GM18507 (cell line): ENCODE measurements at places on chromosomes 3 and 15.

DNA sequence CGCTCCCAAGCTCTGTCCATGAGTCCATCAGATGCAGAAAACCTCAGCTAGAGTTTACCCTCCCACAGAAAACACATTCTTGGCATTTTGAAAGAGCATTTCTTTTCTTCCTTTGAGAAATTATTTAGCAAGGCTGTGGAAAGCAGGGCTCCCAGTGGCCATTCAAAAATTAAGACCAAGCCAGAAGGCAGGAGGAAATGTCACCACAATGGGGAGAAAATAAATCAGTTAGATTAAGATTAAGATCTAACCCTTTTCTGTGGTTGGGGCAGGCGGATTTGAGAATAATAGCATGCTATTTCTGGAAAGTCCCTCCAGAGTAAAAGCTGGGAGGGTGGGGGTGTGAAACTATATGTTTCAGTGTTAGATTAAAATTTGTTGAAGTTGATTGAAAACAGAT, 20.2 kb downstream of the LRIG1 start:
- DNase-seq = no peak

DNA sequence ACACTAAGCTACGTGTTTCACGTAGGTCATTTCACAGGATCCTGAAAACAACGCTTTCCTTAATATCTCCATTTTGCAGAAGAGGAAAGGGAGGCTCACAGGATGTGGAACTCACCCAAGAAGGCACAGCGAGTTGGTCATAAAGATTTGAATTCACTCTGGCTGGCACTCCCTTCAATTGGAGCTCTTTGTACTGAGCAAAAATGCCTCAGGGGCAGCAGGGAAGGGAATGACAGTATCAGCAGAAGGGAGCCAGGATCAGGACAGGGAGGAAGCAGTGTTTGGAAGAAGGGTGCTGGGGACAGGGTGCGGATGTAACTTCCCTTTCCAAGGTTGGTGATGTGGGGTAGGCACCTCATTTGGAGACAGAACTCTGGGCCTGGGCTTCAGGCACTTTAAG, 1.1 kb upstream of the ST6GAL1 start:
- DNase-seq = no peak

- DNase-seq = no peak
These were observed 466.4 kb upstream of the IL12A start for GRCh38 chr3:159522276-159522675.

GRCh38 chr3:148682997-148683396, 14.7 kb upstream of the AGTR1 start:
- DNase-seq = no peak

GRCh38 chr3:72068621-72069020, 283.7 kb upstream of the PROK2 start:
- DNase-seq = no peak

DNA sequence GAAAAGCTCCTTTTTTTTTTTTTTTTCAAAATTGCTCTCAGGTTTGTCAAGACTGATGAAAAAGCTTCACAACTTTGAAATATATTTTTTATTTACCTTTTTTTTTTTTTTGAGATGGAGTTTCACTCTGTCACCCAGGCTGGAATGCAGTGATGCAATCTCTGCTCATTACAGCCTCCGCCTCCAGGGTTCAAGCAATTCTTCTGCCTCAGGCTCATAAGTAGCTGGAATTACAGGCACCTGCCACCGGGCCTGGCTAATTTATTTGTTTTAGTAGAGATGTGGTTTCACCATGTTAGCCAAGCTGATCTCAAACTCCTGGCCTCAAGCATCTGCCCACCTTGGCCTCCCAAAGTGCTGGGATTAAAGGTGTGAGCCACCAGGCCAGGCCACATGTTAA, 1515.0 kb downstream of the OTOL1 start:
- no peak for DNase-seq

GRCh38 chr3:71958533-71958932, 173.6 kb upstream of the PROK2 start:
- DNase-seq = no peak

DNA sequence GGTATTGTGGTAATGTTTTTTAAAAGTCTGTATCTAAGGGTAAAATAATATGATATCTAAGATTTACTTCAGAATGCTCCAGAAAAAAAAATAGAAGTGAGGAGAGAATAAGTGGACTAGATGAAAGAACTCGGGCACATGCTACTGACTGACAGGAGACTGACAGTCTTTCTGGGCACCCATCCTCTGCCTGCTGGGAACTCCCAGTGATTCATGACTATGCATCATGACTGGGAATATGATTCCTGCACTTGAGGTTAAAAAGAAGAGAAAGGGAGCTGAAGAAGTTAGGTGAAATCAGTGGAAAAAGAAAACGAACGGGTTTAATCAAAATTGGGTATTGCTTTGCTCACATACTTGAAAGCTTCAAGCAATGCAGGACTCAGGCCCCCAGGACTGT, 35.7 kb upstream of the SPSB4 start:
- no peak for DNase-seq

DNA sequence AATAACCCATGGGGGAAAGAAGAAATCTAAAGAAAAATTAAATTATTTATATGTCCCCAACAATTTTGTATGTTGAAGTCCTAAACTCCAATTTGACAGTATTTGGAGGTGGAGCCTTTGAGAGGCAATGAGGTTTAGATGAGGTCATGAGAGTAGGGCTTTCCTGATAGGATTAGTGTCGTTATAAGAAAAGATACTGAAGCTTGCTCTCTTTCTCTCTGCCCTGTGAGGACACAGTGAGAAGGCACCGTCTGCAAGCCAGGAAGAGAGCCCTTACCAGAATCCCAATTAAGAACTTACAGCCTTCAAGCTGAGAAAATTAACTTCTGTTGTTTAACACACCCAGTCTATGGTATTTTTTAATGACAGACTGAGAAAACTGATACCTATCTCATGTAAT, 16.1 kb upstream of the OR5AC2 start:
- DNase-seq = no peak

DNA sequence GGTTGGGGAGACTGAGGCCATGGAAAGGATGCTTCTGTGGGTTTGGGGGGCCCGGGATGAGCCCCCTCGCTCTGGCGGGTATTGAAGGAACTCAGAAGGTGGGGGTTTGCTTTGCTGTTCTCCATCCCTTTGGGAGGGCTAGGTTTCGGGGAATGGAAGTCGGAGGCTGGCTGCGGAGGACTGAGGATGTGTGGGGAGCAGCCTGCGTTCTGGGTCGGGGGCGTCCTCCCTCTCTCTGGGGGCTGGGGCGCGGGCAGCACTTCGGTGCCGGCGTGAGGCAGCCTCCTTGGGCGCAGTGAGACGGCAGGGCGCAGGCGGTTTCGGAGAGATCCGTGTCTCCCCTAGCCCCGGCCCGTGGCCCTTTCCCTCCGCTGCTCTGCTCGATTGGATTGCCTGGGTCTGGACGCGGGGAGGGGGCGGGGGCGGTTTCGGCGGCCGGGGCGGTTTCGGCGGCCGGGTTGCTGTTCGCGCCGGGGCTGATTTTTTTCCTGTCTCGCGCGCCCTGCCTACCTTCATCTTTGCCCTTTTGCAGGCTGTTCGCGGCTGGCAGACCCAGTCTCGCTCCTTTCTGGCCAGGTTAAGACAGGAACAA, 1.4 kb downstream of the PTPRG start:
- DNase-seq = no peak

DNA sequence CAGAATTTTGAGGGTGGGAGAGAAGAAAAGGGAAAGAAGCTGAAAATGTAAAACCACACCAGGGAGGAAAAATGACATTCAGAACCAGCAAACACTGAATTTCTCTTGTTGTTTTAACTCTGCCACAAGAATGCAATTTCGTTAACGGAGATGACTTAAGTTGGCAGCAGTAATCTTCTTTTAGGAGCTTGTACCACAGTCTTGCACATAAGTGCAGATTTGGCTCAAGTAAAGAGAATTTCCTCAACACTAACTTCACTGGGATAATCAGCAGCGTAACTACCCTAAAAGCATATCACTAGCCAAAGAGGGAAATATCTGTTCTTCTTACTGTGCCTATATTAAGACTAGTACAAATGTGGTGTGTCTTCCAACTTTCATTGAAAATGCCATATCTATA, 15.5 kb downstream of the GREM1 start:
- no peak for DNase-seq

DNA sequence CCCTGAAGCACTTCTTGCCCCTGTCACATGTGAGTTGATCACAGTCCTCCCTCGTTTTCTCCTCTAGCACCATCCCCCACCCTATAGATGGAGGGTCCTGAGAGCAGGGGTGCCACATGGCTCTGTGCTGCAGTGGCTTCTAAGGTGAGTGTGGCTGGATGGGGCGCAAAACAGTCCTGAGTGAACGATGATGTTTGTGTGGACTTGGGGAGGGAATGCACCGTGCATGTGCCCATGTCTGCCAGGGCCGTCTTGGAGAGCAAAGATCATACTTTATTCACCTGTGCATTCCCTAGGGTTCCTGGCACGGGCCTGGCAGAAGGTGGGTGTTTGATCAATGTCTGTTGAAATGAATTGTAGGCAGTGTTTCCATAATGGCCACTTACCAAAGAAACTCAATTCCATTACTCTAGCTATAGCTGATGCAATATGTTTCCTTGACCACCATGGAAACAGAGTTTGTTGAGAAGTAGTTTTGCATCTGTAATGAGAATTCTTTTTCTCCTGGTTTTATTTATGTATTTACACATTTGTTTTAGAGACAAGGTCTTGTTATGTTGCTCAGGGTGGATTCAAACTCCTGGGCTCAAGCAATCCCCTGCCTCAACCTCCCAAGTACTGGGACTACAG, 58.0 kb downstream of the ABTB1 start:
- no peak for DNase-seq

DNA sequence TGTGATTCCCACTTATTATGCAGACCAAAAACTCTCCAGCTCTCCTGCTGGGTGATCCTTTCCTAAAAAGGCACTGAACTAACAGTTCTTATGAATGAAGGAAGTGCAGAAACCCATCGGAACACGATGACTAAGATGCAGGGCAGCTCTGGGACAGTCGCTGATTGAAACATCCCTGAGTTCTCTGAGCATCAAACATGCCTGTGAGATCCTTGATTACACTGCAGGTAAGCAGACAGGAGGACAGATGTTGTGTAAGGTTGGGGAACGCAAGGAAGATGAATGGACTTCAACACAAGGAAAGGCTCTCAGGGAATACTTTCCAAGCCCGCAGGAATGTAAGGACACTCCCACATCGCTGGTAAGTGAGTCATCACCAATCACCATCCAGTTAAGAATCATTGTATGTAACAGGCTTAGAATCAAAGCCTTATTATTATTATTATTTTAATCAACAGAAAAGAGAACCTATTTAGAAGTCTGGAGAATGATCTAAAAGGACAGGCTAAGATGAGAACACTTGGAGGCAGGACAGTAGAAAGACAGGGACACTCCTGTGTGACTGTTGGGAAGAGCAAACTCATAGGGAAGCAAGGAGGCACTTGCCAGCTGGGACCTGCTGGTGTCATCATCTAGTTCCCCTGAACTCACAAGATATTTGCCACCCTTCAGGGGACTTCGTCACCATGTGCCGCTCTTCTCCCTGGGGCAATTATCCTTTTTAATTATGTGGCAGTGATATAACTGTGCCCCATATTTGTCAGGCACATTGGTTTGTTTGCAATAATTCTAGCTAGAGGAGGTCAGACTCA, 26.0 kb downstream of the TMEM158 start:
- DNase-seq = no peak

- no peak for DNase-seq
These were observed 102.8 kb upstream of the PFN2 start for GRCh38 chr3:150073513-150073912.

DNA sequence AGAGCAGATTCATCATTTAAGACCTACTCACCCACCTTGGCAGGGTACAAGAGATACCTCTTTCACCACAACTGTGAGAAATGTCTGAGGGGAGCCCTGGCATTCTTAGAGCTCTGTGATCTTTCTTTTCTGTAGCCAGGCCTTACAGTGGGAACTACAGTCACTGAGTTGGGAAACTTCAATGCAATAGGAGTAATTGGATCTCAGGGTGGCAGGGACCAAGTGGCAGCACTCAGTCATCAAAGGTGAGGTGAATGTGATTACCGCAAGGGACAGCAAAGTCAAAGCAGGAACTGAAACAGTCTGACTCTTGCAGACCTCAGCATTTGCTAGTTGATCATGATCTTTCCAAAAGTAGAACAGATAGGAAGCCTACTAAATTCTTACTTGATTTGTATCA, 7.2 kb upstream of the MCF2L2 start:
- DNase-seq = peak; percentile 12

- no peak for DNase-seq
These were observed 1.8 kb upstream of the MESD start for GRCh38 chr15:80991421-80991820.

DNA sequence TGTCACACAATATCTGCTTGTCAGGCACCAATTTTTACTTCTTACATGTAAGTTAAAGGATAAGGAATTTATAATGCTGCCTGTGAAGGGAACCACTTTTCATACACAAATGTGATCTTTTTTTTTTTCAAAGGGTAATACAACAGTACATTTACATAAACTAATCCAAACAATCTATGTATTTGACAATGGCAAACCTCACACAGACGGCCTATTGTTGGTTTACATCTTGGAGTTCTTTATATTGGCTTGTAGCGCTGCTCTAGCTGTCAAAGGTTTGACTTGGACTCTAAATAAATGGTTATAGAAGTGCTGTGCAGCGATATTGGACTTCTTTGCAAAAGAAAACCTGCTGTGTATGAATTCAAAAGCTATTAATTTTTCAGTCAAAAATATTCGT, 598.0 kb downstream of the FOXP1 start:
- DNase-seq = no peak

DNA sequence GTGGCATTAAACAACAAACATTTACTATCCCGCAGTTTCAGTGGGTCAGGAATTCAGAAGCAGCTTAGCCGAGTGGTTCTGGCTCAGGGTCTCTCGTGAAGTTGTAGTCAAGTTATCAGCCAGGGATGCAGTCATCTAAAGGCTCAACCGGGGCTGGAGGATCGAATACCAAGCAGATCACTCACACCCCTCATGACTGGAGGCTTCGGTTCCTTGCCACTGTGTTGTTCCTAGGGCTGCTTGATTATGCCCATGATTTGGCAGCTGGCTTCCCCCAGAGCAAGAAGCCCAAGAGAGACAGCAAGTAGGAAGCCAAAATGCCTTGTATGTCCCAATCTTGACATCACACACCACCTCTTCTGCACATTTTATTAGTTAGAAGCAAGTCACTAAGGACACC, 33.9 kb upstream of the CDCP1 start:
- DNase-seq = no peak

DNA sequence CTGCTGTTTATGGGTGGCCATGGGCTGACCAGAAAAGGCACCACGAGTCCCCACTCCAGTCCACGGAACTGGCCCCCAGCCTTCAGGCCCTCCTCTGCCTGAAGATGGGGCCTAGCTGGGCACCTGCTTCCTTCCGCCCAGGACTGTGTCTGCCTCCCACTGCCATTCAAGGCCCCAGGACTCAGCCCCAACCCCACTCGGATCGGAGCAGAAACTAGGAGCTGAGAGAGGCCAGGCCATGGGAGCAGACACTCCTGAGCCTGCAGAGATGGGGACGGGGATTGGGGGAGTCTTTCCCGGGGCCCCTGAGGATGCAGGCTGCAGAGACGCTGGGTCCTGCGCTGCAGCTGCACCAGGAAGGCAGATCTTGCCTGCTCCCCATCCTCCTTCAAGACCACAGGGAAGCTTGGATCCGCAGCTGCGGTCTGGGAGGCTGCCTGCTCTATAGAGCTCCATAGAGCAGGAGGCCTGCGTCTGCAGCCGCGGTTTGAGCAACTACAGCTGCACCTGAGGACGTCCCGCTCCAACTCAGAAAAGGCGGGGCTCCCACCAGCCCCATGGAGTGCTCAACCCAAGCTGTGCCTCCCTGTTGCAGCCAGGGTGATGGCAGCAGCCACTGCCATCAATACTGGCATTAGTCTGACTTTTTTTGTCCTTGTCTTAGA, 383.9 kb upstream of the TMCO5A start:
- no peak for DNase-seq
